ENCODE measurements at places on chromosomes 11 and 22. TPM values are rescaled to one million over a fixed set of nuclear protein-coding genes. Genes with fewer than 3 reads are reported as not detected.
A peak's percentile ranks its signal among the peaks of the same experiment; 100 is the strongest.

GRCh38 chr11:59847626-59848025 is 2.3 kb upstream of the CBLIF start:
- no peak overlapping the region for H3K4me3 ChIP-seq
- no peak for DNase-seq
- no peaks in the 10 kb centered on the region for H3K27me3 ChIP-seq

Gene PHLDA2
- total RNA-seq = 42.8 TPM

Gene AMPD3
- total RNA-seq = 5.9 TPM

- peaks cover 9% of the 10 kb centered on the region for H3K4me1 ChIP-seq
- DNase-seq = peak; percentile 68
- H3K27ac ChIP-seq = no peak overlapping the region
These were observed 636 bp upstream of the PHOX2A start for GRCh38 chr11:72244361-72245262.

- no peak for DNase-seq
- H3K36me3 ChIP-seq = no peaks in the 10 kb centered on the region
- no peaks in the 10 kb centered on the region for H3K27me3 ChIP-seq
These were observed 20.3 kb downstream of the BBOX1 start for GRCh38 chr11:27060816-27061460.

Gene TMEM9B
- total RNA-seq = 13.6 TPM

Gene XKR3
- not detected for total RNA-seq

DNA sequence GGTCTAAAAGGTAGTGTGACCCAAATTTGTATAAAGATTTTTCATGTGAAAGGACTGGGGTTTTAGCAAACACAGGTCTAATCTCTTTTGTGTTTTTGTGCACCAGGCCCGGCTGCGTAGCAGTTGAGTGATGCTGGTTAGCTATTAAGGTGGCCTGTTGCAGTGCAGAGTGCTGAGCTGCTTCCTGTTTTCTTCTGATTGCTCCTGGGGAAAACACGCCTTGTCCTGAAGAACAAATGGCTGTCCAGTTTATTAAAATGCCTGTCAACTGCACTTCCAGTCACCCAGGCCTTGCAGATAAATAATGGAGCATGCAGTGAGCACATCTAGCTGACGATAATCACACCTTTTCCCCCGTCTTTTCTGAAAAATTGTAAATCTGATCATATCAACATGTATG is 1.8 kb downstream of the SRSF8 start:
- H3K36me3 ChIP-seq = no peaks in the 10 kb centered on the region
- peak; percentile 45 for DNase-seq
- H3K27ac ChIP-seq = no peak overlapping the region
- peak overlapping the region; percentile 96 for H3K4me3 ChIP-seq

GRCh38 chr11:73426219-73426850 is 50.1 kb downstream of the RELT start:
- no peak overlapping the region for H3K4me3 ChIP-seq
- H3K4me1 ChIP-seq = peaks cover 2% of the 10 kb centered on the region
- H3K27ac ChIP-seq = no peak overlapping the region

GRCh38 chr11:116482716-116483115 is 290.1 kb downstream of the BUD13 start:
- H3K27me3 ChIP-seq = peaks cover 7% of the 10 kb centered on the region
- no peaks in the 10 kb centered on the region for H3K4me1 ChIP-seq
- H3K4me3 ChIP-seq = no peak overlapping the region
- H3K36me3 ChIP-seq = no peaks in the 10 kb centered on the region
- no peak for DNase-seq

Gene ART5
- 7.5 TPM for total RNA-seq

- H3K27ac ChIP-seq = no peak overlapping the region
- H3K27me3 ChIP-seq = no peaks in the 10 kb centered on the region
- no peaks in the 10 kb centered on the region for H3K4me1 ChIP-seq
- no peak for DNase-seq
- no peaks in the 10 kb centered on the region for H3K36me3 ChIP-seq
- H3K4me3 ChIP-seq = no peak overlapping the region
These were observed 266.2 kb upstream of the PLET1 start for GRCh38 chr11:112526699-112527416.

- H3K27ac ChIP-seq = no peak overlapping the region
- H3K4me1 ChIP-seq = no peaks in the 10 kb centered on the region
- H3K27me3 ChIP-seq = peaks cover 9% of the 10 kb centered on the region
- no peak overlapping the region for H3K4me3 ChIP-seq
These were observed 9.9 kb upstream of the IGLL5 start for GRCh38 chr22:22877523-22878210.

DNA sequence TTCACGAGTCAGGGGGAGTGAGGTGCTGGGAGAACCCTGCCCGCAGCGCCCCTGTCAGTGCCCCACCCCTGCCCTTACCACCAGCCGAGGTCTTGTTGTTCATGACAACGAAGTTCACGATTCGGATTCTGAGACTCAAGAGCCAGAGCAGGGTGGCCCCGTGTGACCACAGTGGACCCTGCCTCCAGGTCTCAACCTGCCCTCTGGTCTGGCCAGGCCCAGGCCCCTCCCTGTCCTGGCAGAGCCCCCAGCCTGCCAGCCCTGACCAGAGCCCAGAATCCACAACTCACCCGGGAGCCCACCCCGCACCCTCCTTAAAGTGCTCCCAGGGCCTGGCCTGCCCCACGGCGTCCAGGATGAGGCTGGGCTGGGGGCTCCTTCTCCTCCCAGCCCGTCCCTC is 9.9 kb downstream of the ANO9 start:
- no peaks in the 10 kb centered on the region for H3K27me3 ChIP-seq
- H3K36me3 ChIP-seq = peaks cover 3% of the 10 kb centered on the region
- H3K4me1 ChIP-seq = no peaks in the 10 kb centered on the region
- no peak overlapping the region for H3K27ac ChIP-seq

DNA sequence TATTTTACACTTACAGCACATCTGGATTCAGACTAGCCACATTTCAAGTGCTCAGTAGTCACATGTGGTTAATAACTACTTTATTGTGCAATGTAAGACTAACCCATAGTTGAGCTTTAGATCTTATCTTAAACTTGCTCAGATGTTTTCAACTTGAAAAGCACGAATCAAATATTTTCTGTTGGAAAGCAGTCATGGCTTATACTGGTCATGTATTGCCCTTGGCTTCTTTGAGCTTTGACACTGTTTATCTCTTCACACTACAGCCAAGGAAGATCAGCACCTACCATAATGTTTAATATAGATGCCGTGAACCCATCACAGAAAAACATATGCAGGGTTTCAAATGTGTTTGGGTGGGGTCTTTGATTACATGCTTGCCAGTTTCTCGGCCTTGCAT is 4.4 kb downstream of the RBX1 start:
- no peak overlapping the region for H3K27ac ChIP-seq
- H3K36me3 ChIP-seq = peaks cover 62% of the 10 kb centered on the region
- no peaks in the 10 kb centered on the region for H3K27me3 ChIP-seq
- DNase-seq = no peak

DNA sequence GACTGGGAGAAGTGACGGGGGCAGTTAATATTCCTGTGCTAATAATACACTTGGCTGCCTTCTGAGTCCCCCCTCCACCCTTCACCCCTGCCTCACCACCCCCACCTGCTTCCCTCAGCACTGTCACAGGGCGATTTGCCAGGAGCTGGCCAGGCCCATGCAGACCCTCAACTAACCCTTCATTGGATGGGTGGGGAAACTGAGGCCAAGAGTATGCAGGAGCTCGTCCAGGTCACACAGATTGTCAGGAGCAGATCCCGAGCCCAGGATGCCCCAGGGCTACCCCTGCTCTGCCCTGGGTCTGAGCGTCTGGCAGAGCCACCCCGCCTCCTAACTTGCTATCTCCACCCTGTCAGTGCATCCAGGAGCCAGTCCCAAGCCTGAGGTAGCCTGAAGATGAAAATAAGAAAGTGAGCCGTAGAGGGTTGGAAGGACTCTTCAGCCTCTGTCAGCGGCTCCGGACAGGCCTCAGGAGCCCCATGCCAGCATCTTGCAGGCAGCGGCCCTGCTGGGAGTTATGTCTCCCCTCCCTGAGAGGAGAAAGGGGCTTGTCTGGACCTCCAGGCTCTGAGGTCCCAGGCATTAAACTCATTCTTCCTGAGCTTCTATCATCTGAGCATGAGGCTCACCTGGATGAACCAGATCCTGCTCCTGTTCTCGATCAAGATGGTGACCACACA is 6.2 kb downstream of the TPBGL start:
- H3K27ac ChIP-seq = no peak overlapping the region
- H3K27me3 ChIP-seq = peaks cover 18% of the 10 kb centered on the region
- H3K36me3 ChIP-seq = no peaks in the 10 kb centered on the region
- H3K4me3 ChIP-seq = no peak overlapping the region

Gene OR6A2
- total RNA-seq = 0.33 TPM

Gene DUSP8
- 3.2 TPM for total RNA-seq

- H3K27ac ChIP-seq = no peak overlapping the region
- no peak overlapping the region for H3K4me3 ChIP-seq
- H3K27me3 ChIP-seq = no peaks in the 10 kb centered on the region
- H3K4me1 ChIP-seq = no peaks in the 10 kb centered on the region
These were observed 8.5 kb downstream of the FHIP1B start for GRCh38 chr11:6225896-6226295.

- H3K4me1 ChIP-seq = peaks cover 5% of the 10 kb centered on the region
- peak; percentile 67 for DNase-seq
- no peak overlapping the region for H3K4me3 ChIP-seq
- no peak overlapping the region for H3K27ac ChIP-seq
- peaks cover 31% of the 10 kb centered on the region for H3K36me3 ChIP-seq
- H3K27me3 ChIP-seq = no peaks in the 10 kb centered on the region
These were observed 70.8 kb downstream of the TBC1D22A start for GRCh38 chr22:46833228-46833627.

DNA sequence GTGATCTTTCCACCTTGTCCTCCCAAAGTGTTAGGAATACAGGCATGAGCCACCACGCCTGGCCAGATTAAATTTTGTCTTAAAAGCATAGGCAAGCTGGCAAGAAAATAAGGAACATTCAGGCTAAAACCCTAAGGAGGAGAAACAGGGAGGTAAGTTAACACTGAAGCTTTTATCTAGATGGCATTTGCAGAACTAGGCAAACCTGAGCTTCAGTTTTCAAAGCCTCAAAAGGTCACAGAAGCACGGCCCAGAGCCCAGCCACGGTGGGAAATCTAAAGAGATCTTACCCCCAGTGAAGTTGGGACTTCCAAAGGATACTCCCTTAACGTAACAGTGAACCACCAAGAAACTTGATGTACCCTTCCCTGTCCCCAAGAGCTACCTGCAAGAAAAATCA is 28.4 kb downstream of the PC start:
- no peak overlapping the region for H3K4me3 ChIP-seq
- H3K27ac ChIP-seq = no peak overlapping the region
- DNase-seq = no peak
- peaks cover 3% of the 10 kb centered on the region for H3K36me3 ChIP-seq
- no peaks in the 10 kb centered on the region for H3K4me1 ChIP-seq
- H3K27me3 ChIP-seq = no peaks in the 10 kb centered on the region

DNA sequence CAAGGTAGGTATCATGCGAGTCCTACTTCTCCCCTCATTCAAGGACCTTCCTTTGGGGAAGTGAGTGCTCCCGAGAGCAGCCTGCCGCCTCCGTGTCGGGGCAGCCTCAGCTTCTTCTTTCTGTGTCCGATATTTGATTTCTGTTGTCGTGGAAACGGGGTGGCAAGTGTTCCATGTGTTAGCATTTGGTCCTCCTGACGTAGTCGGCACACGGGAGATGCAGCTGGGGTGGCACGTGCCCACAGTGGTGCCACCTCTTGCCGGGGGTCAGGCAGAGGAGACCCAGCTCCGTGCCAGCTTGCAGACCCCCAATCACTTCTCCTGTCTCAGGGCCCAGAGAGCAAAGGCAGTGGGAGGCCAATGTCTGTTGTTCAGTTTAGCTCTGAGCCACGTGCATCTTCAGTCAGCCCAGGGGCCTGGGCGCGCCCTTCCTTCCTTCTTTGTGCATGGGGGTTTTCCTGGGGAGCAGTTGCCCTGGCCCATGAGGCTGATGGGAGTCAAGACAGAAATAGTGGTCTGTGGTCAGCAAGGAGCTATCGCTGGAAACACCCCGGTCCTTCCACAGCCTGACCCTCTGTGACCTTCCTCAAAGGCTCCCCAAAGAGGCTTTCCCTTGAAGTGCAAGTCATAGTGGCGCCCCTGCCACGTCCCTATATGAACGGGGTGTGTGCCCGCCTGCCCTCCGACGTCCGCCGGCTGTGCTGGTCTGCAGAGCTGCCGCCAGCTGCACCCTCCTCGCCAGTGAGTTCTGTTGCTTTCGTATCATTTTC is 44.5 kb downstream of the PARVB start:
- no peaks in the 10 kb centered on the region for H3K36me3 ChIP-seq
- no peaks in the 10 kb centered on the region for H3K27me3 ChIP-seq
- DNase-seq = no peak
- no peak overlapping the region for H3K4me3 ChIP-seq
- H3K27ac ChIP-seq = no peak overlapping the region

DNA sequence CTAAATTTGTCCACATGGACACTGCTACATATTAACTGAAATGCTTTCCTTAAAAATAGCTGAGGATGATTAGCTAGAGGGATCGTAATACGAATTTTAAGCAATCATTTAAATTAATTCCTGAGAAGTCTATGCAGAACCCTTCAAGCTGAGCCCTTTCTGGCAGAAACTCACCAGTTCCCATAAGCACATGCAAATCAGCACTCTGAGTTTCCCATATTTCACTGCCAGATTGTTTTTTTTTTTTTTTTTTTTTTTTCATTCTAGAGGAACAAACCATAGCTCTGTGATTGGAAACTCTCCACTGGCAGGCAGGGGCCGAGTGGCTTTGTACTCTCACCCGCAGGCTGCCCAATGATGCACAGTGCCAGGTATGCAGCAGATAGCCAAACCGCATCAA is 145.6 kb downstream of the EFCAB6 start:
- DNase-seq = no peak
- H3K4me1 ChIP-seq = peaks cover under 1% of the 10 kb centered on the region
- no peak overlapping the region for H3K4me3 ChIP-seq
- no peak overlapping the region for H3K27ac ChIP-seq
- H3K27me3 ChIP-seq = no peaks in the 10 kb centered on the region

Gene NCAM1
- total RNA-seq = 2.2 TPM

Gene MISFA
- 2.8 TPM for total RNA-seq

DNA sequence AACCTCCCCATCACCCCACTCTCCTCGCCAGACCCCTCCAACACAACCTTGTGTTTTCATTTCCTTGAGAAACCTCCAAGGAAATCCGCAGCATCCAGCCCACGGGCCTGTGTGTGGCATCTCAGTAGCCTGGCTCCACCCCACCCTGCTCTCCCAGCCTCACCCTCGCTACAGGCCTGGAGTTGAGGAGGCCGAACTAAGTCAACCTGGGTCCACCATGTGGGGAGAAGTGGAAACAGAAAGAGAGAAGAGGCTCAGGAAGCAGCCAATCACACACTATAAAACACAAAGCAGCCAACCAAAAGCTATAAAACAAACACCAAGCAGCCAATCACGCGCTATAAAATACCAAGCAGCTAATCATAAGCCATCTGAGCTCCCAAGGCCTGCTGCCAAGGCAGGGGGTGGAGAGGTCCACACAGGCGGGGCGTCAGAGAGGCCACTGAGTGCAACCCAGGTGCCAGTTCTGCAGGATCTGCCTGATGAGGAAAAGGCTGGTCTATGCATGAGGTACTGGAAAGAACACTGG is 72.0 kb downstream of the MICAL3 start:
- H3K27me3 ChIP-seq = no peaks in the 10 kb centered on the region
- no peaks in the 10 kb centered on the region for H3K36me3 ChIP-seq
- H3K27ac ChIP-seq = no peak overlapping the region
- no peak overlapping the region for H3K4me3 ChIP-seq
- no peak for DNase-seq

Gene OR2AG1
- not detected for total RNA-seq

Data from H9 (cell line).